Activated naive CD4-positive, alpha-beta T cell treated with anti-CD3 and anti-CD28 coated beads for 36 hours (primary cell): ENCODE measurements at places on chromosomes 6 and 20. TPM values are rescaled to one million over a fixed set of nuclear protein-coding genes. Genes with fewer than 3 reads are reported as not detected.
A peak's percentile ranks its signal among the peaks of the same experiment; 100 is the strongest.

GRCh38 chr20:51220293-51220706 is 197.4 kb upstream of the KCNG1 start:
- H3K4me3 ChIP-seq: no peak overlapping the region
- peak; percentile 76 for DNase-seq
- H3K27me3 ChIP-seq: peaks cover 56% of the 10 kb centered on the region
- H3K4me1 ChIP-seq: peaks cover 15% of the 10 kb centered on the region
- no peak overlapping the region for H3K27ac ChIP-seq

DNA sequence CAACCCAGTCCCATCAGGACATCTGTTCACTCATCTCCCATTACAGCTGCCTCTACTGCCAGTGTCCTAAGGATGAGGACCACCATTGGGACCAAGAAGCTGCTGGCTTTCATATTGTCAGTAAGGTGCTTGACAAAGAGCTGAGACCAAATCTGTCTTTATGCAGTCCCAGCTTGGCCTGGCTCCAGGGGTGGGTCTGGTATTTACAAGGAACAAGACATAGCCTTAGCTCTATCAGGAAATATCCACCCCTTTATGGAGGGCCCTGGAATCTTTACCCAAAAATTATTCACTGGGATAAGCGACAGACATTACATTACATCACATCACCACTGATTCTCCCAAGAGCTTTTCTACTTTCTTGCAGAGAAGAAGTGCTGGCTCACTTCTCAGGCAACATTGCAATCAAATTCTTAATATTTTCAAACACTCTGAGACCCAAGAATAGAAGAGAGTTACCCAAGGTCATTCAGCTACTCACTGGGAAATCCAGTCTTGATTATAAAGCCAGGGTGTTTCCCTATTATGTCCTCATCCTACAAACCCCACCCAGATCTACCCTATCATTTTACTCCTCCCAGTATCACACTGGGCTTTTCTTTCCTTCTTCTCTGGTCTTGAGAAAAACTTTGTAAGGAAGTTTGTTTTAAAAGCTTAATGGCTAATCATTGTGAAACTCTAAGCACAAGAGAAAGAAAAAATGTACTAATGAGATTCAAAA is 11.5 kb upstream of the PI3 start:
- H3K27me3 ChIP-seq: peaks cover 52% of the 10 kb centered on the region
- H3K4me1 ChIP-seq: no peaks in the 10 kb centered on the region
- H3K4me3 ChIP-seq: no peak overlapping the region

DNA sequence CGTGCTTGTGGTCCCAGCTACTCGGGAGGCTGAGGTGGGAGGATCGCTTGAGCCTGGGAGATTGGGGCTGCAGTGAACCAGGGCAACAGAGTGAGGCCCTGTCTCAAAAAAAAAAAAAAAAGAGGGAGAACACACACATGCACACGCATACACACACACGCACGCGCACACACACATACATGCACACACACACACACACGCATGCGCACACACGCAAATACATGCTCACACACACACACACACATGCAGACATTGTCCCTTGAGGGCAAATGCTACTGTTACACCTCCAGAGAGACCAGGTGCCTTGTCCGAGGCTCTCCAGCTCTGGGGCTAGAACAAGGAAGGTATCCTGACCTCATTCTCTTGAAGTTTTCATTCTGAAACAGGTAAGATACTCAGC is 64.5 kb downstream of the RAB44 start:
- peaks cover 13% of the 10 kb centered on the region for H3K4me1 ChIP-seq
- H3K27ac ChIP-seq: no peak overlapping the region

GRCh38 chr6:158174024-158174423 is 5.9 kb downstream of the GTF2H5 start:
- H3K4me3 ChIP-seq: no peak overlapping the region
- H3K36me3 ChIP-seq: peaks cover 28% of the 10 kb centered on the region
- H3K27ac ChIP-seq: no peak overlapping the region
- DNase-seq: no peak
- no peaks in the 10 kb centered on the region for H3K27me3 ChIP-seq

The PTCRA gene
- not detected for total RNA-seq

The NKX2-4 gene
- not detected for total RNA-seq
